ENCODE measurements at places on chromosomes 3 and 15.
A peak's percentile ranks its signal among the peaks of the same experiment; 100 is the strongest.

DNA sequence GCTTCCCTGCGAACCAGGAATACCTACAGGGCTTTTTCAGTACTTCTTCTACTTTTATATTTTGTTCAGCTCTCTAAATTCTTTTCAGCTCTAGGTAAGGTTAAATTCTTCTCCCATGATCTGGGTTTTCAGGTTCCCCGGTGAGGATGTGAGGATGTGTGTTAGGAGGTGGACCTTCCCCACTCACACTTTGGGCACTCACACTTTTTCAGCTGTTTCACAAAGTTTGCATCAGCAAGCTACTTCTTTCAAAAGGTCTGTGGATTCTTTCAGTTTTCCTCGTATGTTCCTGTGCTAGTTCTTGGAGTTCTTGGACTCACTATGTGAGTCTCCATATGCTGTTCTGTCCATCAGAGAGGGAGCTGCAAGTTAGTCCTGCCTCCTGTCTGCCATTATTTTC is 13.9 kb upstream of the OR5K2 start:
- DNase-seq = no peak

DNA sequence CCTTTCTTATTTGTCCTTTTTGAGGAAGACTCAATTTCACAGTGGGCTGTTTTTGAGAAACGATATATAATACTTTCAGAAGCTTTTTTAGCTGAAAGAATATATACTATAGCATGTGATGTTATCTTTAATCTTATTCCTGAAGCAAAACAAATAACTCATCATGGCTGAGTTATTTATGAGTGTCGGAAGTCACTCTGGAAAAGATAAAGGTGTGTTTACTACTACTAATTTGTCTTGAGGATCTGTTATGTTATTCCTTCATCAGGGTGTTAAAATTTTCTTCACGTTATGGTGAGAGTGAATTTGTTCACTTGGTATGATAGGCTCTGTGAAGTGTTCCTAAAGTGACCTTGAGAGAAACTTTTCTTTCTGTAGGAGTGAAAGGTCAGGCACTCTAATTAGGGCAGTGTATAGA is 4.7 kb downstream of the TCF12 start:
- DNase-seq = no peak

GRCh38 chr15:39869858-39870515 is 50.1 kb downstream of the GPR176 start:
- no peak for DNase-seq

GRCh38 chr3:184496933-184497332 is 64.7 kb upstream of the EPHB3 start:
- no peak for DNase-seq

GRCh38 chr15:52162260-52162659 is 28.9 kb downstream of the GNB5 start:
- no peak for DNase-seq

DNA sequence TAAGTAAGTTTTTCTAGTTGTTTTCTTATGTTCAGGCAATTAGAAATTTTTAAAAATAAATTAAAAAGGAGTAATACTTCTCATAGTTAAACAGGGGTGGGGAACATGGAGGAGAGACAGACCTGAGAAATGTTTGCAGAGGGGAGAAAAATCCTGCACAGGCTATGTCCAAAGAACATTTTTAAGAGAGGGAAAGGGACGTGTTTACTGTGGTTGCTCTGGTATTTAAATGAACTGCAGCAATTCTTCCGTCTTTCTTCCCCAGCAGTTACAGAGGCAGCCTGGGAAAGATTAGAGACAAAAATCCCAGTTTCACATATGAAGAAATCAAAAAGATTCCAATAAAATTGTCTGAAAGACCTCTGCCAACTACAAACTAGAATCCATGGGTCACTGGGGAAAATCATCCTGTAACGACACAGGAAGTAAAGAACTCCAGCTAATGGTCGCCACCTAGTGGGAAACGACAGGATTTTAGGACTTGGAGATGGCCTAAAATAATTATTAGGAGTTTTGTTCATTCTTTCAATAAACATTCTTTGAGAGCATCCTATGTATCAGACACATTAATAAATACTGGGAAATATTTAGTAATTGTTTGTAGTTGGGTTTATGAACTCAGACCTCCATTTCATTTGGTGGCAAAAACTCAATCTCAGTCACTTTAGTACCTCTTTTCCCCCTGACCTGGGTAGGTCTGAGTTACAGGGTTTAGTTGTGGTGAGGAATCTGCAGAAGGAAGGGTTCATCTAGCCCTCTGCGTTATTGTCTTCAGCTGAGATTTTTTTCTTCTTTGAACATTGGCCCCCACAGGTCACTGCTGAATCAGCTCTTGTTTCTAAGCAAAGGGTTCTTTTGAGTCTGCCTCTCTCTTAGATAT is 69.9 kb upstream of the GOLIM4 start:
- peak; percentile 57 for DNase-seq

DNA sequence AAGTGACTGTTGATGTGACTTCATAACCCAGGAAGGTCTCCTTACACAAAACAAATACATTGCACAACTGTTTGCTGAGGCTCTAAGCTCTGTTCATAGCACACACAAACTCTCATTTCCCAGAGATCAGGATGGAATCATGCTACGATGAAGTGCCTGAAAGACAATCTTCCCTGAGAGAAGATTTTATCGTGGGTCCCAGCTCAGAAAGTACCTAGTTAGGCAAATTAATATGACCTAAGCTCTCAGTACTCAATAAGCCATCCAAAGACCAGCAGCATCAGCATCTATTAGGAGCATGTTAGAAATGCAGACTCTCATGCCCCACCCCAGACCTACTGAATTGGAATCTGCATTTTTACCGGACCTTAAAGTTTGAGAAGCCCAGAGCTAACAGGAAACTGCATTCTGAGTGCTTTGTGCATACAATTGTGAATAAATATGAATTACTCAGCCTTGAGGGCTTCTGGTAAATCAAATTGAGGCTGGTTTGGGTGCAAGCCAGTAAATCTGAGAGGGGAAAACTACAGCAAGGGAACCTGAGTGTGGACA is 161.5 kb upstream of the C2CD4B start:
- no peak for DNase-seq

DNA sequence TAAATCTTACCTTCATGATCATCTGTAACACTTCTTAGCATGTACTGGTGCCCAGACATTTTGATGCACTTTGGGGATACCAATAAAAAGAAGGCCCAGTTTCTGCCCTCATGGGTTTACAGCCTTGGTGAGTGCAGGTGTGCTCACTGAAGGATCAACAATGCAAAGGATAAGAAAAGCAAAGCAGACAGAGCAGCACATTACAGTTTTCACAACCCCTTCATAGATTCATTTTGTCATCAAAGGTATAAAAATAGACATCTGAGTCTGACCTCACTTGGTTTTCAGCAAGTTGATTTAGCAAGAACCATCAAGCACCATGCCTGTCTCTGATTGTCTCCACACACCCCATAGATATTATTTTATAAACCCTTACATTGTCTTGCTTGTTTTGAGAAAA is 77.6 kb downstream of the BFSP2 start:
- no peak for DNase-seq

- no peak for DNase-seq
Observed at GRCh38 chr3:130465521-130465920, 51.5 kb upstream of the COL6A6 start.

GRCh38 chr15:66429546-66429945 is 42.8 kb downstream of the MAP2K1 start:
- no peak for DNase-seq

GRCh38 chr15:101189409-101190091 is 62.3 kb downstream of the CHSY1 start:
- no peak for DNase-seq

- DNase-seq = no peak
Observed at GRCh38 chr15:87193481-87193880, 1063.1 kb downstream of the NTRK3 start.

GRCh38 chr3:78969483-78969882 is 798.3 kb downstream of the ROBO1 start:
- DNase-seq = no peak

- DNase-seq = no peak
Observed at GRCh38 chr15:68834346-68834745, 13.7 kb upstream of the ANP32A start.

DNA sequence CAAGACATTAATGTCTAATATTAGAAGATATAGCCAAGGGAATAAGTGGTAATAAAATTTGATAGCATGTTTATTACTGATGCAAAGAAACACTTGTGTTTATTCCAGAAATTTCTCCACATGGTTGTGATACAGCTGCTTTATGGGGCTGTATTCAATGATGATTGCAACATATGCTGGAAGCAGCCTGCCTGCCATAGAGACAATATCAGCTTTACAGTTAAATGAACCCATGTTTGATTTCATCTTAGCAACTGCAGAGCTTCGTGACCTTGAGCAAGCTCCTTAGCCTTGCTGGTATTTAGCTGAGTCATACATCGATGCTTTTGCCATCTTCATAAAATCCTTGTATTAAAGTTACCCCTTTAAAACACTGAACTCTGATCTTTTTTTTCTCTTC is 168.1 kb upstream of the STAC start:
- DNase-seq = no peak

GRCh38 chr3:194369522-194370279 is at the start of gene LRRC15:
LRRC15 (minus strand) TSS chr3:194369743; CDS start chr3:194361043, 8,700 bp downstream.
- no peak for DNase-seq

DNA sequence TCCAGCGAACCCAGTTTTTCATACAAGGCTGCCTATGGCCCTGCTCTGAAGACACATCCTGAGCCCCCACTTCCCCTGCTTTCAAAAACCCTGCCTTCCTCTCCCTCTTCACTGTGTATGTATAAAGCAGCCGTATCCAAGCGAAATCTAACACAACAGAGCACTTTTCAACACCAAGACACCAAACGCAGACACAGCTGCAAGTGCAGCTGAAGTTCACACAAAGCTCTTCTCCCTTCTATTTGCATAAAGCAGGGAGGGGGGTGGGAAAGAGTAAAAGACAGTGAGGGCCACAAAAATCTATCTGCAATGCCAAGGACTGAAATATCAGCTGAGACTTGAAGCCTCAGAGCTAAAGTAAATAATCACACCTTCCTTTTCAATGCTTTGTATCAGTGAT is 35.1 kb upstream of the CSPG5 start:
- peak; percentile 8 for DNase-seq

- no peak for DNase-seq
Observed at GRCh38 chr3:163129287-163129686, 1632.7 kb downstream of the OTOL1 start.

GRCh38 chr15:52673312-52673711 is 5.9 kb downstream of the ATOSA start:
- no peak for DNase-seq

DNA sequence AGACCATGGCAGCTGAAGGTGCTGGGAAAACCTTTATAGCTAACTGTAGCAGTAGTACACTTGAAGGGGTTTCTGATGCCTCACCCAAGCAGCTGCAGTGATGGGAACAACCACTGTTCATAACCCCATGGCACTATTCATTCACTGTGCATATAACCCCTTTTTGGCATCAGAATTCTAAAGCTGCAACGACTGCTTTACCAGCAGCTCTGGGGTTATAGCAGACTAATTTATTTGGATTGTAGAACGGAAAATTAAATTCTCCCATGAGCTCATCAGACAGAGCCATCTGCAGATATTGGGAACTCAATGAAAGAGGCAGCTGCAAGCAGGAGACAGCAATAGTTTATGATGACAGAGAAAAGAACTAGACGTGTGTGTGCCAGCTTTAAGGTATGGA is 28.6 kb downstream of the TFDP2 start:
- no peak for DNase-seq

GRCh38 chr3:55669133-55669532 is 182.0 kb upstream of the WNT5A start:
- no peak for DNase-seq

DNA sequence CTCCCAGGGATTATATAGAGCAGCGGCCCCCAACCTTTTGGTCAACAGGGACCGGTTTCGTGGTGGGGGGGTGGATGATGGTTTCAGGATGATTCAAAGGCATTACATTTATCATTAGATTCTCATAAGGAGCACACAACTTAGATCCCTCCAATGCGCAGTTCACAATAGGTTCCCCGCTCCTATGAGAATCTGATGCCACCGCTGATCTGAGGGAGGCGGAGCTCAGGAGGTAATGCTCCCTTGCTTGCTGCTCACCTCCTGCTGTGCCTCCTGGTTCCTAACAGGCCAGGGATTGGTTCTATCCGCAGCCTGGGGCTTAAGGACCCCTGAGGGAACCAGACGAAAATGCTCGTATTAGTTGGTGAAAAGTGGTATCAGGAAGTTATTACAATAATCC is 1.3 kb upstream of the HACD2 start:
- DNase-seq = peak; percentile 49

DNA sequence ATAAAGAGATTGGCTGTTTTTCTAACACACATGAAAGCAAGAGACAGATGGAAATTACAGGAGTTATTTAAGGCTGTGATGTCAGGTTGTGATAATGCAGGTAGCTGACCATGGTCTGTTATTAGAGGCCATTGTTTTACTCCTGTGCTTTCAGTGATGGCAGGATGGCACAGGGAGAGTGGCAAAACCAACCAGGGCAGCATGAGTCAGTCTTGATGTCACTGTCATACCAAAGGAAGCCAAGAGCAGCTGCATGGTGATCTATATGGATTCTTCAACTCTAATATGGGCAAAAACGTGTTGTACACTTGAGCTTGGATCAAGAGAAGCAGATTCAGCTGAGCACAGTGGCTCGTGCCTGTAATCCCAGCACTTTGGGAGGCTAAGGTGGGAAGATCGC is 91.8 kb upstream of the LMOD3 start:
- no peak for DNase-seq

GRCh38 chr3:190326930-190327329 is 4.7 kb upstream of the CLDN1 start:
- DNase-seq = no peak

DNA sequence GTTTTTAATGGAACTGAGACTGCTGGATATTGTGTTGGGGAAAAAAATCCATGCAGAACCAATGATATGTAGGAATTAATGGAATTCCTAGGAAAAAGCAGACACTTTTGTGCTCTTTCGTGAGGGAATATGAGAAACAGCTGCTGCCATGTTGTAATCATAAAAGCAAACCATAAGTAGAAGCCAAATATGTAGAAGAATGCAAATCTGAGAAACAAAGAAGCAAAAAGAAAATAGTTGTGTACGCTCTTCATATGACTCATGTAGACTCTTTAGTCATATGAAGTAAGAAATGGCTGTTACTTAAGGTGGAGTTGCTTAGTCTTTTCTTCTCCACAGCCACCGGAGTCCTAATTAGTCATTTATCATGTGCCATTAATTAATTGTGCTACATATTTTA is 298.6 kb upstream of the ZNF717 start:
- no peak for DNase-seq

- no peak for DNase-seq
Observed at GRCh38 chr3:124056846-124057245, 64.9 kb upstream of the ROPN1 start.

DNA sequence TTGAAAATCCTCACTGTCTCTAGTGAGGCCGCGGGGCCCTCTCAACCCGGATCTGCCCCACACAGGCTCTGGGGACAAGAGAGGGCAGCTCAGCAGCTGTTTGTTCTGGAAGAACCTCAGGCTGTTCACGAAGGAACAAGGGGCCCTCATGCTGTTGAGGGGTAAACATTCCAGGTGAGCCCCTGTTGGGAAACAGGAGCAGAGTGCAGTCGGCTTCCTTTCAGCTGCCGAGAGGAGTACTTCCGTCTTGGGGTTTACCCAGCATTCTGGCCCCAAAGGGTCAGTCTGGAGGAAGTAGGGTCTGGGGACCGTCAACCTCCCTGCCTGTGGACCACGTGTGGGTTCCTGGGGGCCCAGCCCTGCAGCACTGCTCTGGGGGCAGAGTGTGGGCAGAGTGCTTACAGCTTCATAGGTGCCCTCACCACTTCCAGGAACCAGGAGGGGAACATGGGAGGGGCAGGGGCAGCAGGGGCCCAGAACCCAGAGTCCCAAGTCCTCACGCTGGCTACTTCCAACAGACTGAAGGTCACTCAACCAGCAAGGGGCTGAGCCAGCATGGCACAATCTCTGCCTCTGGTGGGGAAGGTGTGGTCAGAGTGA is 49.2 kb upstream of the CTSH start:
- DNase-seq = no peak

GRCh38 chr3:4680227-4680691 is 187.1 kb downstream of the ITPR1 start:
- DNase-seq = no peak

All from nucleus accumbens (tissue), 56 donors.